ENCODE measurements at places on chromosomes 1 and 21.

- DNase-seq: no peak
Measured at GRCh38 chr1:44134071-44134920, 7.1 kb downstream of the KLF18 start.

- DNase-seq: no peak
Measured at GRCh38 chr1:1487701-1488100, 16.1 kb downstream of the ATAD3B start.

DNA sequence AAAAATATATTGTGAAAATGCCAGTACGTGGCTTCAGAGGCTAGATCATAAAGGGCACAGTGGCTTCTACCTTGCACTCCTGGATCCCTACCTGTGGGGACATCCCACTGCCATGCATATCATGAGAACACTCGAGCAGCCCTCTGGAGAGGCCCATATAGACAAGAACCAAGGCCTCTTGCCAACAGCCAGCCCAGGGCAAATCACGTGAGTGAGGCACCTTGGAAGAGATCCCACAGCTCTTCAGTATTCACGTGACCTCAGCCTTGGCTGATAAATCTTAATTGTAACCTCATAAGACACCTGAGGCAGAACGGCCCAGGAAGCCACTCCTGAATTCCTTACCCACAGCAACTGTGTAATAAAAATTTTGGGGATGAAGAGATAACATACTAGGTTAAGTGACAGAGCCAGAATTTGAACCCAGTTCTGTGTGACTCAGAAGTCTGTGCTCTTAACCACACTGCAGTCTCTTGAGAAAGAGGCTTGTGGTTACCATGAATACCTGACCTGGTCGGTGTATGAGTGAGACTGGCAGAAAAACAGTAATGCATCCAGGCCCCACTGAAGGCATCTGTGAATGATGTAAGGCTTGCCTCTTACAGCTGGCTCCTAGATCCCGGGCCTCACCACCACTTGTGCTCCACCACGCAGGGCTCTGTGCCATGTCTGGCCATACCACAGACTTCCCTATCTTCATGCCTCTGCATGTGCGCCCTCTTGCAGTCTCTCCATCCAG, 6.9 kb upstream of the A3GALT2 start:
- DNase-seq: peak; percentile 99

DNA sequence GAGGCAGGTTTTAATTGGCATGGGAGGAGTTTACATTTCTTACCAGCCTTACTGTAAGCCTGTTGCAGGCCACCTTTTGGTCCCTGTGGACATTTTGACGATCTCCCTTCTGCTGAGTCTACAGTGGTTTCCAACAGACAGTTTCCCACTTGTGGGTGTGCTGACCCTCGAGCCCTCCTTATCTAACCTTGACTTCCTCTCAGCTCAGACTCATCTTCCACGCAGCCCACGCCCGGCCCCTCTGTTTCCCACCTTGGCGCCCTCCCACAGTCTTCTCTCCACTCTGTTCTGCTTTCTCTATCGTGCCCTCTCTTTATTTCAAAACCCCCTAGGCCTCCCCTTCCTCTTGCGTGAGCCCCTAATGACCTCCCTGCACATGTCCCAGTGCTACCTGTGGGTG, 6.1 kb upstream of the ARL8A start:
- no peak for DNase-seq

- DNase-seq: peak; percentile 46
Measured at GRCh38 chr1:41633764-41634163, 149.3 kb upstream of the EDN2 start.

DNA sequence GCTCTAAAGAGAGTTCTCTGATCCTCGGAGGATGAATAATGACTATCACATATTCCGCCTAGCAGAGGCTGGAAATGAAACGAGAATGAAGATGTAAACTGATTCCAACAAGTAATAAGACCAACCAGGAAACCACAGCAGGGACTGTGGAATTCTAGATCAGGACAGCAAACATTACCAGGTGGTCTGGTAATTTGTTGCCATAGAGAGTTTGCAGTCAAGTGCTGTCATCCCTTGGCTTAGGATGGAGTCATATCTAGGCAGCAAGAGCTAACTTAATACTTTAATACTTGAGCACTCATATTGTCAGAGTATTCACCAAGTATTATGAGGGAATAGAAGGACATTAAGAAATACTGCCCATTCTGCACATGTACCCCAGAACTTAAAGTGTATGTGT, 45.1 kb upstream of the MUTYH start:
- DNase-seq: no peak

DNA sequence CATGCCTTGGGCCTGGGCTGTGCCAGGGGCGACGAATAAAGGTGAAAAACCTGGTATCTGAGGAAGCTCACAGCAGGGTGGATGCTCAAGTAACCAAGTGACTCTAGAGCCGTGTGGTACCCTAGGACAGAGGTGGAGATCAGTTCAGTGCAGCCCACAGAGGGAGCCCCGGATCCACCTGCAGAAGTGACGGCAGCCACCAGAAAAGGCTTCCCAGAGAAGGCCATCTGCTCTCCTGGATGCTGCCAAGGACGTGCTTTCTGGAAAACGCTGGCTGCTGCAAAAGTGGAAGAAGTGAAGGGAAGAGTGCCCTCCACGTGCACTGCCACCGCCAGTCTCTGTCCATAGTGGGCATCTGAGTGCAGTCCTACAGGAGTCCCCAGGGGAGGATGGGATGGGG, 27.7 kb downstream of the TMCO4 start:
- no peak for DNase-seq

DNA sequence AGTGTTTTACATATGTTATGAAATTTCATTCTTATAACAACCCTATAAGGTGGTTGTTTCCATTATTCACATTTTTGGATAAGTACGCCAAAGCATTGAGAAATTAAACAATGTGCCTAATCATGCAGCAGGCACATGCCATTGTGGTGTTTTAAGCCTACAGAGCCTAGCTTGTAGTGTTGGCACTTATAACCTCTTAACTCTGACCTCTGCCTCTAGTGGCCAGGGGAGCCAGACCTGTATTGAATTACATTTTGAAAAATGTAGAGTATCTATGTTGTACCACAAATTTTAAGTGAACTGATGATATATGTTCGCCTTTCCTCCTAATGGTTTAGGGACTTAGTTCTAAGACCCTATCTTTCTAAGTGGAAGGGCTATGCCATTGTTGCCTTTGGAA, 61.0 kb downstream of the KCNK2 start:
- DNase-seq: no peak

- DNase-seq: no peak
Measured at GRCh38 chr1:147567594-147568381, 26.5 kb downstream of the BCL9 start.

DNA sequence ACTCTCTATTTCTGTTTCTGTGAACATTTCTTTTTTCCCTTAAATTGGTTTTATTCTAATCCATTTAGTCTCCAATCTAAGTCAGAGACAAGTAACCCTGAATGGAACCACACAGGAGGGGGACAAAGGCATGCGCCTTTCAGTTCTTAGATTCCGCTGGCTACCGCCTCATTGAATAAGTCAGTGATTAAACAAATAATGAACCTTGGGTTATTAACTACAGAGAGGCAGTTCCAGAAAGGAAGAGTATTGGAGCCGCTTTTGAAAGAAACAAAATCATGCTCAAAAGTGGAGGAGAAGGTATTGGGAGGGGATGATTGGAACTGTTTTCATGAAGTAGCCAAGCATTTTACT, 459.8 kb upstream of the DAB1 start:
- no peak for DNase-seq

DNA sequence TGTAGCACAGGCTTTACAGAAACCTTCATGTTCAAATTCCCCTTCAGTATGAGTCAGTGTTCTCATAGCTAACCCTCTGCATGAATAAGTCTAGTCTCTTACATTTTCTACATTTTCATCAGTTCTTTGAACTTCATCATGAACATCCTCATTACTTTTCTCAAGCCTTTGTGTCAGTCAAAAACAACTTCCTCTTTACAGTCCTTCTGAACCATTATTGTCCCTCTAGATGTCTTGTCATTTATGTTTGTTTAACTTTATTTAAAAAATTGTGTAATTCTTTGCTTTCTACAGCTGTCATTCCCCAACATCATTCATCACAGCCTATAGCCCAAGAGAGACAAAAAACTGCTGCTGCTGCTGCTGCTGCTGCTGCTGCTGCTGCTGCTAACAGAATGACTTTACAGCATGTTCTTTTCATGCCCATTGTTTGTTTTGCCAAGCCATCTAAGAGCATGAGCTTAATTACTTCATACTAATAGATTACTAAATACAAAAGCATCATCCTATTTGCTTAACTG, 133.1 kb downstream of the LRRC40 start:
- peak; percentile 14 for DNase-seq

DNA sequence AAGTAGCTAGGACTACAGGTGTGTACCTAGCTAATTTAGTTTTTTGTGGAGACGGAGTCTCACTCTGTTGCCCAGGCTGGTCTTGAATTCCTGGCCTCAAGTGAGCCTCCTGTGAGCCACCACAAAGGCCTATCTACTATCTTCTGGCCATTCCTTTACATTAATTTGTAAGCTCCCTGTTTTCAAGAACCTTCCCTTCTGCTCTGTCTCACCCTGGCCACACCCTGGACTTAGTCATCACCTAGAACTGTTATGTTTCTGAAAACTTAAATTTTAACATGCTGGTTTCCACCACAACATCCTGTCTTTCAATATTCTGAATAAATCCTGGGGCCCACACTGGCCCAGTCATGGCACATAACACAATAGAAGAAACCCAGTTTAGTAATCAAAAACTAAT, 4.9 kb upstream of the B4GALT3 start:
- DNase-seq: peak; percentile 87

- peak; percentile 19 for DNase-seq
Measured at GRCh38 chr1:209769971-209770370, 14.1 kb downstream of the TRAF3IP3 start.

GRCh38 chr21:29196670-29197191, 66.3 kb downstream of the MAP3K7CL start:
- no peak for DNase-seq

DNA sequence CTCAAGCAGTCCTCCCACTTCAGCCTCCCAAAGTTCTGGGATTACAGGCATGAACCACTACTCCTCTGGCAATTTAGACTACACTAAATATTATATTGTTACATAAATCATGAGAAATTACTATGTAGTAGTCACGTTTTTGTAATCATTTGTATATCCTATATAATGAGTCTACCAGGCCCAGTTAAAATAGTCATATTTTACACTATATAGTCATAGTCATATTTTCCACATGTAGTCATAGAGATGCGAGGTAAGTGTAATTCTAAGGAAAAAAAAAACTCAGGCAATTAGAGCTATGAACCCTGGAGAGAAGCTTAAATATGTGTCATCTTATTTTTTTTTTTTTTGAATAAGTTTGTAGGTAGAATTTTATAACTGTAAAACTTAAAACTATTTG, 90.0 kb downstream of the FNBP1L start:
- no peak for DNase-seq

- DNase-seq: no peak
Measured at GRCh38 chr1:208485512-208485911, 241.3 kb upstream of the PLXNA2 start.

DNA sequence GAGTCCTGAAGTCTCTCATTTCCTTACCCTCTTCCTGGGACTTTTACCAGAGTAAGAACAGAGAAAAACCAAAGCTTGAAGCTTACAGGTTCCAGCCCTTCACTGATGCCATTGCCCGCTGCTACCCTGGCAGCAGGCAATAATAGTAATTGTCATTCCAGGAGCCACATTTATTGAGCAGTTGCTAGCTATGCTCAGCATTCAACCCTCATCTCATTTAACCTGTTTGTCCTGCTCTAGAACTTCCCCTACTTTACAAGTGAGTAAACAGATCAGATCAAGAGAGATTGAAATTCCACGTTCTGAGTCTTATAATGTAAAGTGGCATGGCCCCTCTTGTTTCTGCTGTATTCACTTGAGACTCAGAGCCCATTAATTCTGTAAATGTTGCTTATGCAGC, 80.4 kb downstream of the ATP1A1 start:
- DNase-seq: no peak

- no peak for DNase-seq
Measured at GRCh38 chr1:46464013-46464548, 25.6 kb upstream of the DMBX1 start.

DNA sequence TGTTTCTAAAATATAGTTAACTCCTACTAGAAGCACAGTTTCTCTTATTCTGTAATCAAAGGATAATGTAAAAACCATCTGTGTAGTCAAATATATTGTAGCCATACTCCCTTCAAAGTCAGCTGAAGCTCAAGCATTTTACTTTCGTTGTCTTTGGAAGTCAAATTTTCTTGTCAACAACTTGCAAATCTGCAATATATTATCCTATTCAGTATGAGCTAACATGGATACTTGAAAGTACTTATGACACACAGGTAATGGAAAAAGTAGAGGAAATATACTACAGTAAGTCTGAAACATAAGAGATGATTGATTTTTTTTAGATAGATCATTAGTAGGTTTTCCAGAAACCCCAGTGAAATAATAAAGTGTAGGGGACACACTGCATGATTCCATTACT, 121.5 kb downstream of the COL24A1 start:
- DNase-seq: no peak

- DNase-seq: no peak
Measured at GRCh38 chr1:37704966-37705365, 12.7 kb downstream of the CDCA8 start.

- DNase-seq: peak; percentile 77
Measured at GRCh38 chr1:23651069-23651808, 40.4 kb upstream of the RPL11 start.

DNA sequence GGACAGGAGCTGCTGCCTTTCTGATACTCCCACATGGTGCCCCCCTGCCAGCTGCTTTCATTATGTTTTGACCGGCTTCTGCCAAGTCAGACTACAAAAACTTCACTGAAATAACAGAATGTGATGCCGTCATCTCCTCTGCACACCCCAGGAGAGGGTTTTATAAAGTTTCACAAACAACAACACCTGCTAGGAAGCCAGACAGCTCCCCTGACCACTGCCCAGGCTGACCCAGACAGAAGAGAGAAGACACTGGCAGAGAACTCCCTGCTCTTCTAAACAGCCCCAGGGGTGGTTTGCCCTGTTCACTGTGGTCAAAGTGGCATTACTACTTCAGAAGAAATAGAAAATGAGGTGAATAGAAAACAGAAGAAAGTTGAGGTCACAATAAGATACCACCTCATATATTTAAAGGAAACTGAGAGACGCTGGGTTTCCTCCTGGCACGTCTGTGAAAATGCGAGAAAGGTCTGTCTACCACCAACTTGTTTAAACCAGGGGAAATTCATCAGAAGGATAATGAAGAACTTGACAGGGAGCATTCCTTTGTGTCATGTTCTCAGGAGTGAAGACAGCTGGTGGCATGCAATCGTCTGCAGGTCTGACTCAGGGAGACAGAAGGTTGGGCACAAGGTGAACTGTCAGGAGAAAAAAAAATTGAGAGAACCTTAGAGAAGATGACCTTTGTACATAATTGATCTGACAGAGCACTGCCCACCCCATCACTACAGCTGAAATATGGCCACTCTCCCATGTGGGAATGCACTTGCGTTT, 119.0 kb upstream of the NFIA start:
- peak; percentile 17 for DNase-seq

DNA sequence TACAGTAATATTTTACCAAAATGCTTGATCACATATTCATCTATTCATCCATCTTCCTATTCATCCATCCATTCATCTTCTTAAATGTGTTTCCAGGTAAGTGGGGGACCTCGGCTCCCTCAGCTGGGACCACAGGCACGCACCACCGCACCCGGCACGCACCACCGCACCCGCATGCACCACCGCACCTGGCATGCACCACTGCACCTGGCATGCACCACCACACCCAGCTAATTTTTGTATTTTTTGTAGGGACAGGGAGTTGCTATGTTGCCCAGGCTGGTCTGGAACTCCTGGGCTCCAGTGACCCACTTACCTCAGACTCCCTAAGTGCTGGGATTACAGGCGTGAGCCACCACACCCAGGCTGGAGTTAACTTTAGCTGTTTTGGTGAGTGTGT, 21.2 kb downstream of the ACTRT2 start:
- no peak for DNase-seq
